NCI-H1417 treated with DMSO at 0.1 percent for 48 hours (cell line): ENCODE measurements at places on chromosomes 16 and 17.

DNA sequence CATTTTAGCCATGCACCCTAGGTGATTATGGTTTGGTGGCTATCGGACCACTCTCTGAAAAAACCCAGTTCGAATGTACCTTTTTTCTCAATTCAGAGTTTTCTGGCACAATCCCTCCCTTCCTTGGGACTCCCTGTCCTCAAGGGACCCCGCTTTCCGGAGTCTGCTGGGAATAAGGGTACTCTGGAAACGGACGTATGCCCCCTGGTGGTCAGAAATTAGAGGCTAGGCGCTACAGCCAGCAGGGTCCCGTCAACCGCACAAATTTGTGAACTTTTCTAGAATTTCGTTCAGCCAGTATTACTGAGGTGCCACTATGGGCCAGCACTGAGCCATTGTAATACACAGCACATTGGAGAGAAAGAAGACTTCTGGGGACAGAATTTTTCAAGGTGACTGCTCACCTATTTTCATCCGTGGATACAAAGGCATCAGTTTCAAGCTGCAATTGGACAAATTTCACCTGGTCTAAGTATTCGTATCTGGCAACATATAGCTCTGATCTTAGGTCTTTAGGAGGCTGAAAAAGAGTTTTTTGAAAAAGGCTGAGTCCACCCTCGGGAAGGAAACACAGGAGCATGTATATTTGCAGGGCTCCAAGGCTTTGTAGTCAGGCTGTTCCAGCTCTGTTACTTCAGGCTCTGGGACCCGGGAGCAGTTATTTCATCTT, 27.1 kb upstream of the CRYBA1 start:
- no peak for DNase-seq

- DNase-seq: no peak
Observed at GRCh38 chr17:9138161-9138717, 116.9 kb downstream of the NTN1 start.

- no peak for DNase-seq
Observed at GRCh38 chr16:81327447-81328196, 12.9 kb downstream of the GAN start.

- no peak for DNase-seq
Observed at GRCh38 chr17:9868552-9868951, 36.5 kb downstream of the RCVRN start.

GRCh38 chr17:70195091-70195490, 25.8 kb downstream of the KCNJ2 start:
- no peak for DNase-seq

GRCh38 chr17:7632492-7632894, 2.6 kb downstream of the SHBG start:
- no peak for DNase-seq

DNA sequence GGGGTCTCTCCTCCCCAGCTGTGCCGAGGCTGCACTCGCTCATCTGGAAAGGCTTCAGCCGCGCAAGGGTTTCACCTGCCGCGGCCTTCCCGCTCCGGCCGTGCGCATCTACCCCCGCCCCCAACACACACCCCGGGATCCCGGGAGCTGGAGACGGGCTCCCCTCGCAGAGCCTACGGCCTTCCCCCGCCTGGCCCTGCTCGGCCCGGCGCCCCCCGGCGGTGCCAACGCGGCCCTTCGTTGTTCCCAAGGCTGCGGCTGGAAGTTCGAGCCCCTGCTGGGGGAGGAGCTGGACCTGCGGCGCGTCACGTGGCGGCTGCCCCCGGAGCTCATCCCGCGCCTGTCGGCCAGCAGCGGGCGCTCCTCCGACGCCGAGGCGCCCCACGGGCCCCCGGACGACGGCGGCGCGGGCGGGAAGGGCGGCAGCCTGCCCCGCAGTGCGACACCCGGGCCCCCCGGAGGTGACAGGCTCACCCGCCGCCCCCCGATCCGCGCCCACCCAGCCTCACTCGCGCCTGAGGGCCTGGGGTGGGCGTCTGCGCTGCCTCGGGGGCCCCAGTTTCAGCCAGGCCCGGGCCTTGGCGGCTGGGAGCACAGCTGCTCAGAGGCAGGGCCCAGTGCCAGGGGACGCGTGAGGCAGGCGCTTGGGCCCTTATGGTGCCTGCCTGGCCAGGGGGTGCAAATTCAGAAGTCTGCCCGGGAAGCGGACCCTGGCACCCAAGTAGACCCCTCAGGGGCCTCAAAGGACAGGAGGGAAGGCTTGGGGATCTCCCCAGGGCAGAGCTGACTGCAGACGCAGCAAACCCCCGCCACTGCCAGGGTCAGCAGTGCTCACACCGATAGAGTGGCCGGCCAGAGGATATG, 11.2 kb downstream of the GALK1 start:
- no peak for DNase-seq

GRCh38 chr17:21551081-21551881, 141.0 kb upstream of the KCNJ18 start:
- DNase-seq: no peak

DNA sequence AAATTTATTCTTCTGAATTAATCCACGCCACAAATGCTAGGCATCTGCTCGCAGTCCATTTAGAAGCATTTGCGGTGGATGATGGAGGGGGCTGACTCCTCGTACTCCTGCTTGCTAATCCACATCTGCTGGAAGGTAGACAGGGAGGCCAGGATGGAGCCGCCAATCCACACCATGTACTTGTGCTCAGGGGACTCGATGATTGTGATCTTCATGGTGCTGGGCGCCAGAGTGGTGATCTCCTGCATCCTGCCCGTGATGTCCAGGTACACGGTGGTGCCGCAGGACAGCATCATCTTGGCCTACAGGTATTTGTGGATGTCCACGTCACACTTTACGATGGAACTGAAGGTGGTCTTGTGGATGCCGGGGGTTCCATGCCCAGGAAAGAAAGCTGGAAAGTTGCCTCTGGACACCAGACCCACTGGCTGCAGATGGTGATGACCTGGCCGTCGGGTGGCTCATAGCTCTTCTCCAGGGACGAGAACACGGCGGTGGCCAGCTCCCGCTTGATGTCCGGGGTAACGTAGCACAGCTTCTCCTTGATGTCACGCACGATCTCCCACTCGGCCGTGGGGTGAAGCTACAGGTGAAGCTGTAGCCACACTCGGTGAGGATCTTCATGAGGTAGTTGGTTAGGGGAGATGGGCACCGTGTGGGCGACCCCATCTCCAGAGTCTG, 7.5 kb upstream of the HEATR3 start:
- no peak for DNase-seq

DNA sequence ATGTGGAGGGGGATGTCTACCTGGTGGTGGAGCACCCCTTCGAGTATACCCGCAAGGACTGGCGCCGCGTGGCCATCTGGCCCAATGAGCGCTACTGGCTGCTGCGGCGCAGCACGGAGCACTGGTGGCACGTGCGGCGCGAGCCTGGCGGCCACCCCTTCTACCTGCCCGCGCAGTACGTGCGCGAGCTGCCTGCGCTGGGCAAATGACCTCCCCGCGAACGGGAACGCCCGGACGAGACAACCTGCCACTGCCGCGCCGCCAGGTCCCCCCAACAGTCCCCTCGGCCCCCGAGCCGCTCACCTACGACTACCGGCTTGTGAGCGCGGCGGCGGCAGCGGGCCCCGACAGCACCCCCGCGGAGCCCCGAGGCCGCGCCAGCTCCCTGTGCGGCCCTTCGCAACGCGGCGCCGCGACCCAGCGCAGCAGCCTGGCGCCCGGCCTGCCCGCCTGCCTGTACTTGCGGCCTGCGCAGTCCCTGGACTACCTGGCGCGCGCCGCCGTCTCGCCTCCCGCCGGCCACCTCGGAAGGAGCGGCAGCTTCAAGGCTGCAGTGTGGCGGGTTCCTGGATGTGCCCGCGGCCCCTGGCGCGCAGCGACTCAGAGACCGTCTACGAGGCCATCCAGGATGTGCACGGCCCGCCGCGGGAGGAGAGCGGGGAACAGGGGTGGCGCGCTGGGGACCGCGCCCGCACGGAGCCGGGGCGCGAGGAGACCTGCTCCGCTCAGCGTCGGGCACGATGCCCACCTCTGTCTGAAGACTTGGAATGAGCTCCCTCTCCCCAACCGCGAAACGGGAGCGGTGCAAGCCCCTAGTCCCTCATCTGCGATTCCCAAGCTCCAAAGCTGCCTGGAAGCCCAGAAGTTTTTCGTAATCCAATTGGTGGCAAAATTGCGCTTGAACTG, 48.7 kb upstream of the AMZ2 start:
- no peak for DNase-seq

DNA sequence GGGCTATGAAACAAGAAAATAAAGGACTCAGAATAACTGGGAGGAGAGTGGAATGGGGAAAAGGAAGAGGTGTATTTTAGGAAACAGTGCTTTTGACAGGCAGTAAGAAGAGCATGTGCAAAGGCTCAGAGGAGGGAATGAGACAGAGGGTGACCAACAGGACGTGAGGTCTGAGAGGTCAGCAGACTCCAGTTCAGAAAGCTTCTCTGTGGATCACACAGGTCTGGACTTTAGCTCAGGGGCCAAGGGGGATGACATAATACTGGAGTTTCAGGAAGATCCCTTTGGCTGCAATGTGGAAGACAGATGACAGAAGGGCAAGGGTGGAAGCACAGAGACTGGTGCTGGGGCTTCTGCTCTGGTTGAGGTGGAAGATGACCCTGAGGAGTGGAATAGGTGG, 489.9 kb upstream of the CDH5 start:
- no peak for DNase-seq

- no peak for DNase-seq
Observed at GRCh38 chr16:87323727-87324410, 6.7 kb upstream of the C16orf95 start.

GRCh38 chr17:21061971-21062526, 19.2 kb upstream of the USP22 start:
- no peak for DNase-seq

GRCh38 chr16:14377326-14377725, 252.7 kb downstream of the PARN start:
- no peak for DNase-seq

GRCh38 chr17:78722246-78722761, 59.8 kb downstream of the CYTH1 start:
- no peak for DNase-seq

DNA sequence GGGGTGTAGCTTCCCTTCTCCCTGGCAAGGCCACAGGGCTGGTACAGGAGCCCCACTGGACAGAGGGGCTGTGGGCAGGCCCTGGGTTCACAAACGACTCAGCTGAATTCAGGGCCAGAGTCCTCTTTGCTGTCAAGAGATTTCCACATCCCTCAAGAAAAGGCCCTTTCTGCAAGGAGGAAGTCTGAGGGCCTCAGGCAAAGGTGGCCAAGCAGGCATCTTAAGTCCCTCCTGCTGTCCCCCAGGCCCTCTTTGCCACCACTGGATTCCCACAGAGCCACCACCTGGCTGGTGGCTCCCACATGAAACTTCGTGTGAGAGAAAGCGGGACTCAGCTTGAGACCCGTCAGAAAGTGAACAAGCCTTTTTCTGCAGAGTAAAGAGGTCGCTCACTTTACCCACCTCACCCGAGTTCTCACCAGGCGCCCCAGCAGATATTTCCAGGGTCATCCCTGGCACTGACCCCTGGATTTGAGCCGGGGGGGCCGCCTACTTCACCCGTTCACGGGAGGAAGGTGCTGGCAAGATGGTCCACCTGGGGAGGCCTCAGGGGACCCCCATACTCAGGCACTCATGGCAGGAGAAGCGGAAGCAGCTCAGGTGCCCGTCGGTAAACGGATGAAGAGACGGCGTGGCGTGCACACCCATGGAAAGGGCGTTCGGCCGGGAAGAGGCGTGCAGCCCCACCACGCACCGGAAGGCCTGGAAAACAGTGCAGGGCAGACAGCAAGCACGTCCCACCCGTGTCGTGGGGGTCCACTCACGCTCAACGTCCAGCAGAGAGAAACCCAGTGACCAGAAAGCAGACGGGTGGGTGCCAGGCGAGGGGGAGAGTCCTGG, 3.6 kb downstream of the RNF166 start:
- no peak for DNase-seq

DNA sequence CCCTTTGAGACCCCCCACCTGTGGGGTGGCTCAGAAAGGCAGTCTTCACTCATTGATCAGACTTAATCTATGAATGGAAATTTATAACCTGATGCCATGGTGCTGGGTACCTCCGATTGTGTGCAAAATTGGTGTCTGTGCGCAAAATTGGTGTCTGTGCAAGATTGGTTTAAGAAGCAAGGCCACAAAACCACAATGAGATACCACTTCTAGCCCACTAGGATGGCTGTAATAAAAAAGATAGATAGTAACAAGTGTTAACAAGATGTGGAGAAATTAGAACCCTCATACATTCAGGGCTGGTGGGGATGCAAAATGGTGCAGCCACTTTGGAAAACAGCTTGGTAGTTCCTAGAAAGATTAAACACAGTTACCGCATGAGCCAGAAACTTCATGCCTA, 13.9 kb upstream of the CSNK2A2 start:
- DNase-seq: no peak

GRCh38 chr16:22014271-22014873, 6.5 kb downstream of the MOSMO start:
- DNase-seq: no peak

GRCh38 chr16:68921637-68922036, 78.3 kb downstream of the TANGO6 start:
- DNase-seq: no peak

DNA sequence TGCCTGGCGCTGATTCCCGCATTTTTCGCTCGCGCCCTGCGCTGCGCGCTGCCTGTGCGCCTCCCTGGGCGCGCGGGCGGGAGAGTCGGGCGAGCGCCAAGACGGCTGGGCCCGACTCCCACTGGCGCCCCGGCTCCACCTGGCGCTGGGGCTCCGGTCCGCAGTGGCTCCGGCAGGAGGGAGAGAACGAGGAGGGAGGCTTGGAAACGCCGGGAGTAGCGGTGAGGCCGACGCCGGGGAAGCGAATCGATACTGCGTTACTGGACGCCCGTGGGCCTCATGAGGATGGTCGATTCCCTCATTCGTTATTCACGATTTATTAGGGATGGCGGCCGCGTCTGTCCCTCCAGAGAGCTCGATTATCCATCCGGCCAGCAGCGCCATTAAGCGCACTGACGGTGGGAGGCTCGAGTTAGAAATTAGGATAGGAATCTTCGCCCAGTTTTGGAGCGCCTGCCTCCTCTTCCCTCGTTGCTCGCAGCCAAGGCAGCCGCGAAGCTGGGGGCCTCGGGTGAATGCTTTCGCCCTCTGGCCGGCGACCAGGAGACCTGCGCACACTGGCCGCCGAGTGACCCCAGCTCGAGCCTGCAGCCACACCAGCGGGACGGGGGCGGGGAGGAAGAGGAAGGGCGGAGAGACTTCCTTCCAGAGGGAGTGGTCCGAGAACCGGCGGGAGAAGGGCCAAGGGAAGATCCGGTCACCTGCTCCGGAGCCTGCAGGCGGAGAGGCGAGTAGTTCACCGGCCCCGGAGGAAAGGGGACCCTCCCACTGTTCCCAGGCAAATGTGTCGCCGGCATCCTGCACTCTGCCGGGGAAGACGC, 1.3 kb upstream of the PCGF2 start:
- no peak for DNase-seq

DNA sequence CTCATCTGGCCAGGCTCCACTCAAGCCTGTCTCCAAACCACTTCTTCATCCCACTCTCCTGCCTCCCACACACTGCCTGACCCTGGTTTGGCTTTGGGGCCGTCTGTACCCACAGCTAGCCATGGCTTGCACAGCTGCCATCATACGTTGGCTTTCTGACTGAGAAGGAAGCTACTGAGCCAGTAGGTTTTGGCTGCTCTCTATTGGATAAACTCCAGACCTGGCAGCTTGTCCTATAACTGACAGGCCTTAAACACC, 3.9 kb downstream of the MIF4GD start:
- no peak for DNase-seq
